Cerebellar nuclear complex (tissue), 1 donor: ENCODE measurements at places on chromosomes 1 and 21.

GRCh38 chr1:154788886-154789285 is 81.2 kb downstream of the KCNN3 start:
- DNase-seq = no peak

- no peak for DNase-seq
These were observed 11.2 kb upstream of the FMOD start for GRCh38 chr1:203361945-203362719.

DNA sequence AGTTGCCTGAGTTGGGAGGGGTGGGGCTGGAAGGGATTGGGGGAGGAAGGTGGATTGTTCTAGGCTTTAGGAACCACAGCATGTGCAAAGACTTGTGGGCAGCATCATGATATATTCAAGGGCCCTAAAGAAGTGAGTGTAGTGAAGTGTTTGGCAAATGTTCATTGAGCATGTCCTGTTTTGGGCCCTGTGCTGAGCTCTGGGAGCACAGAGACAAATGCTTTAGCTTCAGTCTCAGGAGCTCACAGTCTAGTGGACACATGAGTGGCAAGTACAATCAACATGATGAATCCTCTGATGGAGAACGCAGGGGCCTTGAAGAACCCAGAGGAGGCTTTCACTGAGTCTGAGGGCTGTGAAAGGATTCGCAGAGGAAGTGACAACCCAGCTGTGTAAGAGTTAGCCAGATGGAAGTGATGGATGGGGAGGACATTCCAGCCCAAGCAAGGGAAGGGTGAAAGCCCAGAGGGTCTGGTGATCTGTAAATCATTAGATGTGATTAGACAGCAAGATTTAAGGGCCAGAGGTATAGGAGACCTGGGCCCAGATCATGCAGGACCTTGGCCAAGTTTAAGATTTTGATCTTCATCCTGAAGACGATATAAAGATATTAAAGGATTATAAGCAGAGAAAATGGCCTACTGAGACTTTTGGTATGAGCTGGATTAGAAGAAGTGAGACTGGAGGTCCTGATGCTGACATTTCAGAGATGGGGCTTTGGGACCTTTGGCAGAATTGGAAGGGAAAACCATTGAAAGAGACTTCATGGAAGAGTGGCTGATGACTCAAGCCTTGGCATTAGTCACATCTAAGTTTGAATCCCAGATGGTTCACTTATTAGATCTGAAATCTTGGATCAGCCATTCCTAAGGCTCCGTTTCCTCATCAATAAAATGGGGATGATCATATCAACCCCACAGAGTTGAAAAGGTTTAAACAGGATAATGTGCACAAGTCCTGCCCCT is 4.6 kb downstream of the IPO13 start:
- DNase-seq = no peak

DNA sequence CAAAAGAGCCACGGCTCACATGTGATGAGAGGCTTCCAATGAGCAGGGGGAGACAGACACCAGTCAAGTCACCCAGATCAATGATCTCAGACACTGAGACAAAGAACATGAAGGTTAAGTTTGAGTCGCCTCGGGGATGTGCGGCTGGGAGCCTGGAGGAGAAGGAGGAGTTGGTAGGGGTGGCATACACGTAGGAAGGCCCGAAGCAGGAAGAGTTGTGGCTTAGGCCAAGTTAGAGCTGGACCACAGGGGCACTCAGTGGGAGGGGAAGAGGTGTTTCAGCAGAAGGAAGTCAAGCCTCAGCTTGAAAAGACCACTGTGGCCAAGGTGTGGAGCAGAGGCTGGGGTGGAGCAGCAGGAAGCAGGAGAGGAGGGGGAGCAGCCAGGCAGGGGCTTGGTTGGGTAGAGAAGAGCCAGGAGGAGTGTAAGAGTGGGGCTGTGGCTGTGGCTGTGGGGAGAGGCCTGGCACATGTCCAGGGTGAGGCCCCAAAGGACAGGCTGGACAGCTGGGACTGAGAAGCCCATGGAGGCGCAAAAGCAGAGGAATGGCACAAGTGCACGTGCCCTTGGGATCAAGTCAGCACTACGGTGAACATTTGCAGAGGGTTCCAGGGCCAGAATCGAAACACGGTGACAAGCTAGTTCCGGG is 27.6 kb downstream of the CTNNBIP1 start:
- DNase-seq = no peak

DNA sequence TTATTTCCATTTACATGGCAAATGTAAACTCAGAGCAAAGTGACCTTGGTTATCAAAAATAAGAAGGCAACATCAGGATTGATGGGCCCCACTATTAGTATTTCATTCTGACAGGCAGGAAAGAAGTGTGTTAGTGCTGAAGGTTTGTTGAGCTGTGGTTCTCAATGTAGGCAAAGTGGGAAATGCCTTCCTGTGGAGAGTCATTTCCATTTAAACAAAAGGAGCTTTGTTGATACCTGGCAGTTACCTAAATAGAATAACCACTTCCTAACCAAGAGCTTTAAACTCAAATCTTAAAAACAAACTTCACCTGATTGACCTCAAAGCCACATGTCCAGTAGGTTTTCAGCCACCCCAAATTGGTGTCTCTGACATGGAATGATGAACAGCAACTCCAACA is 579.9 kb upstream of the BEND5 start:
- no peak for DNase-seq

- no peak for DNase-seq
These were observed 38.6 kb upstream of the CPLANE2 start for GRCh38 chr1:16275591-16275990.

DNA sequence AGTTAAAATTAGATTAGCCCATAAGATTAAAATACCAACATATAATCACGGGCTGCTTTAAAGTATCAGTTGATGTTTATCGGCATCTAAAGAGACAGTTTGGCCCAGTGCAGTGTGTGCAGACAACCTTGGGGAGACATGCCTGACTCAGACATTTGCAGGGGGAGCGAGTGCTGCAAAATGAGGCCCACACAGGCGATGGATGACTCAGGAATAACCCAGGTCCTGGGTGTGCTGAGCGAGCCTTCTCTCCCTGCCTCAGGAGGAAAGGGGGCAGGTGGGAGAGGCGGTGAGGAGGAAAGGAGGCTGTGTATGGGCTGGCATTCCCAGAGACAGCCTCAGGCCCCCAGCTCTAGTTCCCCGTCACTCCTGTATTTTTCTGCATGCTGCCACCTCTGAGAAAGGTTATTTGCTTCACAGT is 9.0 kb downstream of the SLC9A1 start:
- DNase-seq = no peak

- DNase-seq = no peak
These were observed 38.8 kb upstream of the RGS8 start for GRCh38 chr1:182723200-182723599.

DNA sequence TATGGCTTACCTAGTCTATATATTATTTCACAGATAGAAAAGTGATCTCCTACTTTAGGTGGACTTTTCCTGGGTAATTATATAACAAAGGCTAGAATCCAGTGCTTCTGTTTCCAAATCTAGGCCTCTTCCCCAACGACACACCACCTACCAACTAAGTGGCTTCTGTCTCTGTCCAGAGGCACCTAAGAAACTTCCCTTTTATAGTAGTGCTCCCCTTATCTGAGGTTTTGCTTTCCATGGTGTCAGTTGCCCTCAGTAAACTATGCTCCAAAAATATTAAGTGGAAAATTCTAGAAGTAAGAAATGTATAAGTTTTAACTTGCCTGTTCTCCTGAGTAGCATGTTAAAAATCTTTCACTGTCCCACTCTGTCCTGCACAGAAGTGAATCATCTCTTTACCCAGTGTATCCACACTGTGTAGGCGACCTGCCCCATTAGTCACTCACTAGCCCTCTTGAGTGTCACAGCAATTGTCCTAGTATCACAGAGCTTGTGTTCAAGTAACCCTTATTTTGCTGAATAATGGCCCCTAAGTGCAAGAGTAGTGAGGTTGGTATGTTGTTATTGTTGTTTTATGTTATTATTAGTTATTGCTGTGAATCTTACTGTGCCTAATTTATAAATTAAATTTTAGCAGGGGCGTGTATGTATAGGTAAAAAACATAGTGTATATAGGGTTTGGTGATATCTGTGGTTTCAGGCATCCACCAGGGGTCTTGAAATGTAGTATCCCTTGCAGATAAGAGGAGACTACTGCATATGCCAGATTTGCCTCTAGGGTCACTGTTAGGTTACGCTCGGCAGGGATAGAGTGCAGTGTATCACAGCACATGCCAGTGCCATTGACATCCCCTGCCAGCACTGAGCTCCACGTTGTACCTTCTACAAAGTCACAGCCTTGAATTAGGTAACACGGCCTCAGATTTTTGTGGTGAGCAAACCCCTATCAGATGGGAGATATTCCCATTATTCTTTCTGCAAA is 14.7 kb upstream of the CD53 start:
- no peak for DNase-seq

- no peak for DNase-seq
These were observed 3.2 kb upstream of the XPR1 start for GRCh38 chr1:180628646-180629045.

GRCh38 chr1:22853651-22854185 is 118.9 kb downstream of the LACTBL1 start:
- no peak for DNase-seq

- DNase-seq = peak; percentile 85
These were observed 338 bp upstream of the TOR1AIP1 start for GRCh38 chr1:179881642-179882252.

DNA sequence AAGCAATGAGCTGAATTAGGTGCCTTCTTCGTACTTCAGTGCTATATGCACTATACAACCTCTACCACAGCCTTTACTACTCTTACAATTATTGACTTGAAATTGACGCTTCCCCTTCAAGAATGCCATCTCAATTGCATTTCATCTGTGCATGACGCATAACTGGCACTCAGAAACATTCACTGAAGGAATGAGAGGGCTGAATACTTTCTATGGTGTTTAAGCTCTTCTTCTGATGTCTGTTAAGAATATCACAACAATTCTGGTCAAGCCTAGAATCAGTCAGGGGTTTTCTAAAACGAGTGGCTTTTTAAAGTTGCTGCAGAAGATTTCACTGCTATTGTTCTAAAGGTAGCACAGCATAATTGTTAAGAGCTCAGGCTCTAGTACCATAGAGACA is 11.5 kb downstream of the DENND1B start:
- DNase-seq = no peak

GRCh38 chr1:61049850-61050540 is 32.4 kb upstream of the NFIA start:
- no peak for DNase-seq

- no peak for DNase-seq
These were observed 84.7 kb downstream of the DISP3 start for GRCh38 chr1:11563560-11564069.

DNA sequence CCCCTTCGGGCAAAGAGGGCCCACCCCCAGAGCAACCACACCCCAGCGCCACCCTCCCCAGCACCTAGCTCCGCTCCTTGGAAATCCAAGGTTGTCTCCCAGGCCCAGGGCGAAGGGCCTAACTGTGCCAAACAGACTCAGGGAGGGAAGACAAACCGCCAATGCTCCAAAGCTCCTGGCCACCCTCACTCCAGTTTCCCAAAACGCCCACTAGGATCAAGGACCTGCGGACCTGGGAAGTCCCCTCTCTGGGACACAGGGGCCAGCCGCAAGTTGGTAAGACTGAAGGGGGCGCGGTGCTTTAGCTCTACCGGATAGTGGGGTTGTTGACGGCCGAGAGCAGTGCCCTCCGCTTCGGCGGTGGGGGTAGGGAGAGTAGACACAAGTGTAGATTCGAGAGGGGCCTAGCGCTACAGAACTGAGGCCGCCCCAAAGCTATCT is 581 bp downstream of the IRF6 start:
- no peak for DNase-seq

DNA sequence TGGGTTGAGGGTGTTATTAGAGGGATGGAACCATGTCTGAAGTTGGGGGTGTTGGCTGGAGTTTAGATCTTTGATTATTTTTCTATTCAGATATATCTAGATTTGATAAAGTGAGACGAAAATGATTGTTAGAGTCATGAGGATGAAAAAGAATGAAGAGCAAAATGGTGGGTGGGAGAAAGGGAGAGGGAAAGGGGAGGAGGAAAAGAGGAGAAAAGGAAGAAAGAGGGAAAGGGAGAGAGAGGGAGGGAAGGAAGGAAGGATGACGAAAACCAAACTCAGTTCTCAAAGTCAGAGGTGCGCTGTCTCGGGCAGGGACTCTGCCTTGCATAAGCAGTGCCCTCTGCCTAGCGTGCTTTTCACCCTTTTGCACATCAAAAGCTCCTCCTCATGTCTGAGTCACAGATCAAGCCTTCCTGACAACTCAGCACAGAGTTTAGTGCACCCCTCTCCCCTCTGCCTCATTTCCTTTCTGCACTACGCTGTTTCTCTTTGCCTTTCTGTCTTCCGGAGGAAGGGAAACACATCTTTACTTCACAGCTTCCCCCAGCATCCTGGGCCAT is 225.8 kb upstream of the PROX1 start:
- no peak for DNase-seq

- no peak for DNase-seq
These were observed 90.5 kb downstream of the PRDM2 start for GRCh38 chr1:13790290-13791030.

DNA sequence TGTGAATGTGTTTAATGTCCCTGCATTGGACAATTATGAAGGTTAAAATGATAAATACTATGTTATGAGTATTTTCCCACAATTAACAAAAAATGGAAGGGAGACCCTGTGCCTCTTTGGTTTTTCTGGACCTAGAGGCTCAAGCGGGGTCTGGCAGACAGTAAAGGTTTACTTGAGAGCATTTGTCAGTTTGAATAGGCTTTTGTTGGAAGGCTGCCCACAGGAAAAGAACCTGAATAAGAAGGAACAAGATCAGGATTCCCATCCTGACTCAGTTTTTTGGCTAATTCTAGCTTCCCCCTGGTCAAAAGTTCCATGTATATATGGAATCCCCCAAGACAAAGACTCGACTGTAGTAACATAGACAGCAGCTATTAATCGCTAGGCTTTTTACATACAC is 150.9 kb upstream of the JUN start:
- no peak for DNase-seq

GRCh38 chr1:182633031-182633430 is 28.8 kb upstream of the RGS16 start:
- DNase-seq = no peak

GRCh38 chr21:32994305-32994704 is 31.4 kb upstream of the OLIG2 start:
- DNase-seq = no peak

- no peak for DNase-seq
These were observed 50.2 kb downstream of the PRDX6 start for GRCh38 chr1:173527151-173527826.

GRCh38 chr1:34073028-34073695 is 91.9 kb downstream of the CSMD2 start:
- DNase-seq = no peak

GRCh38 chr1:65235867-65236805 is 73.2 kb upstream of the DNAJC6 start:
- DNase-seq = peak; percentile 37

DNA sequence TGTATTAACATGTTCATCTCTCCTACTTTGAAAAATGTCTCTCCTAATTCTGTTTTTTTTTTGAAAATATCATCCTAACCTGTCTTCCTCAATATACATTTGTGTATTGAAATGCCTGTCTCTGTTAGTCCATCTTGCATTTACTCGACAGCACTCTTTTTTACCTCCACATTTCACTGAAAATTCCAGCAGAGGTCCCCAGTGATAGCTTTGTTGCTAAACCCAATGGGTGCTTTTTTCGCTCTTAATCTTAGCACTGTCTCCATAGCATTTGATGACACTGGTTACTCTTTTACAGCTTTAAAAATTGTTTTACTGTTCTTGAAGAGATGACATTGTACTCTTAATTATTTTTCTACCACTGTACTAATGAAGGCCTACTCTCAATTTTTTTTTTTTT is 10.8 kb downstream of the OSBPL9 start:
- no peak for DNase-seq
